Spinal cord (tissue), 10 donors: ENCODE measurements at places on chromosomes 12 and 14. TPM values are rescaled to one million over a fixed set of nuclear protein-coding genes. Genes with fewer than 3 reads are reported as not detected.

The SLC25A21 gene
- 4.5 TPM for total RNA-seq

DNA sequence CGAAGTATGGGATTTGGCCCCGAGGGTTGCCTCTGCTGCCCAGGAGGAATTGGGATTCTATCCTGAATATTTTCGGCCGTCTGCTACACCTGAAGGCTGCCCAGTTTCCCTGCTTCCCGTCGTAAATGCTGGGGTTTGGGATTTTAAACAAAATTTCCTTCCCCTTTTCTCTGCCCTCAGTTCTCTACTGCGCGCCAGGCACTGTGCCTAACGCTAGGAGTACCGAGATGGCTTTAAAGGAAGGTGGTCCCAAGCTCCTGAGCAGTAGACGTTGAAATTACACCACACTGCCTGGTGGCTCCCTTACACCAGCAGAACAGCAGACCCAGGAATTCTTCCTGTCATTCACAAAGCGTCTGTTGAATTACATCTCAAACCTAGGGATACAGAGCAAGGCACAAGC lies 566 bp upstream of the PRDM4 start:
- peak overlapping the region; percentile 65 for H3K27ac ChIP-seq
- no peak for DNase-seq
- H3K4me3 ChIP-seq = peak overlapping the region; percentile 77
- H3K27me3 ChIP-seq = no peaks in the 10 kb centered on the region
- peaks cover 11% of the 10 kb centered on the region for H3K4me1 ChIP-seq
- H3K36me3 ChIP-seq = peaks cover 8% of the 10 kb centered on the region

DNA sequence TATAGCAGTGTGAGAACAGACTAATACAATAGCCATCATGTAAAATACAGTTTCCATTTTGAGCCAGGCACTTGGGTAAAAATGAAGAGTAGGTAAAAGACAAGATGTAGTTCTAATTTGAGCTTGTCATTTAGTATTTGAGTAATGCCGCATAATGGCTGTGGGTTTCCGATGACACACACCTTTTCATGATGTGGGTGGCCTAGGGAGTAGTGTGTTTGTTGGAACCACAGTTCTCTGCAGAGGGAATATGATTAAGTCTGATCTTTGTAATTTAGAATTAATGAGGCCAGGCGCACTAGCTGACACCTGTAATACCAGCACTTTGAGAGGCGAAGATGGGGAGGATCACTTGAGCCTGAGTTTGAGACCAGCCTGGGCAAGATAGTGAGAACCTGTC lies 61.8 kb downstream of the RCOR1 start:
- H3K36me3 ChIP-seq = no peaks in the 10 kb centered on the region
- no peak for DNase-seq
- H3K4me3 ChIP-seq = no peak overlapping the region
- H3K27me3 ChIP-seq = no peaks in the 10 kb centered on the region

The RBP5 gene
- total RNA-seq = 0.20 TPM

- no peaks in the 10 kb centered on the region for H3K27me3 ChIP-seq
- no peaks in the 10 kb centered on the region for H3K36me3 ChIP-seq
- H3K4me3 ChIP-seq = no peak overlapping the region
- no peak overlapping the region for H3K27ac ChIP-seq
- H3K4me1 ChIP-seq = no peaks in the 10 kb centered on the region
Observed at GRCh38 chr12:41983394-41983793, 161.3 kb downstream of the GXYLT1 start.

- no peaks in the 10 kb centered on the region for H3K27me3 ChIP-seq
- H3K27ac ChIP-seq = no peak overlapping the region
- no peak overlapping the region for H3K4me3 ChIP-seq
- DNase-seq = no peak
- no peaks in the 10 kb centered on the region for H3K4me1 ChIP-seq
- no peaks in the 10 kb centered on the region for H3K36me3 ChIP-seq
Observed at GRCh38 chr12:130320536-130320935, 17.2 kb upstream of the PIWIL1 start.

- peaks cover 2% of the 10 kb centered on the region for H3K36me3 ChIP-seq
- no peak overlapping the region for H3K27ac ChIP-seq
- no peaks in the 10 kb centered on the region for H3K27me3 ChIP-seq
- DNase-seq = no peak
- no peak overlapping the region for H3K4me3 ChIP-seq
Observed at GRCh38 chr12:45833401-45833800, 103.9 kb downstream of the ARID2 start.

DNA sequence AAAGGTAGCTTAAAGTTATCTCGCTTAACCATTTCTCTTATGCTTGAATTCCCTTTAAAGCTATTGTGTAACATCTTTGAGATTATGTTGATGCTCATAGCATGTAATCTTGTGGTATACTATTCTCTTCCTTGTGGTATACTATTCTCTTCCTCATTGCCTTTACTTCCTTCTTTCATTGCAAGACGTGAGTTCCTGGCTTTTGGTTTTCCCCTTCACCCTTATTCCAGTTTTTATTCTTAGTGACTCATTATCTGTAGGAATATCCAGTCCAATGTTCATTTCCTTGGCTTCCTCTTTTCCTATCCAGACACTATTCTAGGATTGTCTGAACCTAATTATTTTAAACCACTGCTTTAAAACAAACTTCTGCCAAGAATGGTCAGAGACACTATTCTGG lies 564.0 kb downstream of the CCER1 start:
- no peaks in the 10 kb centered on the region for H3K36me3 ChIP-seq
- no peaks in the 10 kb centered on the region for H3K4me1 ChIP-seq

The DAO gene
- total RNA-seq = not detected

The HRK gene
- total RNA-seq = 2.5 TPM

GRCh38 chr12:66055837-66056319 lies 74.7 kb downstream of the LLPH start:
- no peaks in the 10 kb centered on the region for H3K36me3 ChIP-seq
- DNase-seq = no peak
- no peak overlapping the region for H3K27ac ChIP-seq
- H3K4me3 ChIP-seq = no peak overlapping the region

- H3K4me1 ChIP-seq = no peaks in the 10 kb centered on the region
- peak; percentile 78 for DNase-seq
- peaks cover 2% of the 10 kb centered on the region for H3K36me3 ChIP-seq
- H3K4me3 ChIP-seq = no peak overlapping the region
Observed at GRCh38 chr12:116015525-116015924, 262.0 kb downstream of the MED13L start.

GRCh38 chr12:59570145-59570544 lies 25.7 kb upstream of the SLC16A7 start:
- DNase-seq = no peak
- H3K27ac ChIP-seq = no peak overlapping the region
- H3K36me3 ChIP-seq = no peaks in the 10 kb centered on the region
- H3K4me3 ChIP-seq = no peak overlapping the region

GRCh38 chr12:40248585-40249297 lies 23.9 kb downstream of the LRRK2 start:
- DNase-seq = no peak
- H3K4me1 ChIP-seq = no peaks in the 10 kb centered on the region
- H3K27me3 ChIP-seq = no peaks in the 10 kb centered on the region

GRCh38 chr14:23187925-23188324 lies 4.5 kb upstream of the SLC7A8 start:
- H3K36me3 ChIP-seq = no peaks in the 10 kb centered on the region
- no peak for DNase-seq
- H3K4me3 ChIP-seq = no peak overlapping the region
- no peaks in the 10 kb centered on the region for H3K4me1 ChIP-seq
- no peak overlapping the region for H3K27ac ChIP-seq

DNA sequence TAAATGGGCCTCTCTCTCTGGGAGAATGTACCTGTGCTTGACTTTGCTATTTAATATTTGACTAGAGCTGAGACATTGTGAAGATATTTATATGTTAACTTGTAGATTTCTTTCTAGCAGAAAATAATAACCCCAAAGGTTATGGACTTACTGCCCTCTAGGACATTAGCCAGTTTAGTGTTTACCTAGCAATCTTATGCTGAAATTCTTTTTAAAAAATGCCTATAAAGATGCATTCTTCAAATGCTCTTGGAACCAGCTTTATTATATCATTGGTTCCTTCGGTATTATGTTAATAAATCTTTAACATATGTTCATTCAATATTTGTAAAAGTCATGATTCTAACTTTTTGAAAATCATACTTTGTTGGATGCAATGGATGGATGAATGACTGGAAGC lies 28.0 kb downstream of the GPR19 start:
- peaks cover 5% of the 10 kb centered on the region for H3K36me3 ChIP-seq
- no peaks in the 10 kb centered on the region for H3K4me1 ChIP-seq
- no peak for DNase-seq
- H3K4me3 ChIP-seq = no peak overlapping the region
- no peaks in the 10 kb centered on the region for H3K27me3 ChIP-seq

- H3K27ac ChIP-seq = no peak overlapping the region
- no peak for DNase-seq
- no peaks in the 10 kb centered on the region for H3K36me3 ChIP-seq
- peaks cover 4% of the 10 kb centered on the region for H3K4me1 ChIP-seq
- H3K27me3 ChIP-seq = no peaks in the 10 kb centered on the region
- no peak overlapping the region for H3K4me3 ChIP-seq
Observed at GRCh38 chr14:91679273-91679672, 52.6 kb downstream of the CATSPERB start.

The TRPV4 gene
- total RNA-seq = 0.50 TPM
